ENCODE measurements at places on chromosomes 7 and 10. TPM values are rescaled to one million over a fixed set of nuclear protein-coding genes. Genes with fewer than 3 reads are reported as not detected.

PRKCQ gene
- total RNA-seq: 9.8 TPM

SLC39A12 gene
- not detected for total RNA-seq

FFAR4 gene
- not detected for total RNA-seq

TET1 gene
- 0.37 TPM for total RNA-seq

ABCC2 gene
- 68.4 TPM for total RNA-seq

CDNF gene
- total RNA-seq: not detected

PILRB gene
- total RNA-seq: 15.0 TPM

ADRB1 gene
- 0.30 TPM for total RNA-seq

AQP1 gene
- total RNA-seq: not detected

INPP5F gene
- 7.0 TPM for total RNA-seq

HKDC1 gene
- 52.3 TPM for total RNA-seq

ERVW-1 gene
- not detected for total RNA-seq

GPAM gene
- 5.0 TPM for total RNA-seq

ITIH5 gene
- not detected for total RNA-seq

VIPR2 gene
- total RNA-seq: not detected

IDI2 gene
- total RNA-seq: not detected

VWA2 gene
- not detected for total RNA-seq

COMMD3 gene
- 70.6 TPM for total RNA-seq

CPN1 gene
- not detected for total RNA-seq

CC2D2B gene
- not detected for total RNA-seq

HABP2 gene
- total RNA-seq: 0.72 TPM

RTKN2 gene
- 4.9 TPM for total RNA-seq

XRCC2 gene
- total RNA-seq: 0.98 TPM

FAM237B gene
- not detected for total RNA-seq

CRPPA gene
- 2.0 TPM for total RNA-seq

HSPA12A gene
- total RNA-seq: 18.1 TPM

PCGF6 gene
- 11.2 TPM for total RNA-seq

WIPF3 gene
- 0.27 TPM for total RNA-seq

C10orf67 gene
- 0.14 TPM for total RNA-seq

AKR1C4 gene
- not detected for total RNA-seq

SPDYE16 gene
- not detected for total RNA-seq

LRIT1 gene
- not detected for total RNA-seq

GPR15LG gene
- not detected for total RNA-seq

OR2A42 gene
- not detected for total RNA-seq
